ENCODE measurements at places on chromosomes 5 and 9.

- no peak for DNase-seq
These were observed 167.4 kb downstream of the PRELID2 start for GRCh38 chr5:145667742-145668141.

DNA sequence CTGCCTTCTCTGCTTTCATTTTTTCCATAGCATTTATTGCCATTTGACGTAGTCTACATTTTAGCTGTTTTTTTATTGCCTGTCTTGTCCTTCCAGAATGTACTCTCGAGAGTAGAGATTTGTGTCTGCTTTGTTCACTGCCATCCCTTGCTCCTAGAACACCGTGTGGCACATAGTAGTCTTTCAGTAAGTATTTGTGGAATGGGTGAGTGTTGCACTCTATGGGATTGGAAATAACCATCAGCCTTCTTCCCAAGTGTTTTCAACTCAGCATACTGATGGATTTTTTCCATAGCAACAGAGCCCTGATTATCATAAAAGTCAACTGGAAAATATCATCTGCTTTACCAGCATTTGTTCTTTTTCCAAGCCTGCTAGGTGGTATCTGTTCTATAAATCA, 462.6 kb downstream of the ENC1 start:
- DNase-seq = no peak

- no peak for DNase-seq
These were observed 341.2 kb downstream of the TRIM32 start for GRCh38 chr9:117028103-117028858.

- peak; percentile 64 for DNase-seq
These were observed 31.1 kb downstream of the OR2K2 start for GRCh38 chr9:111298731-111299598.

DNA sequence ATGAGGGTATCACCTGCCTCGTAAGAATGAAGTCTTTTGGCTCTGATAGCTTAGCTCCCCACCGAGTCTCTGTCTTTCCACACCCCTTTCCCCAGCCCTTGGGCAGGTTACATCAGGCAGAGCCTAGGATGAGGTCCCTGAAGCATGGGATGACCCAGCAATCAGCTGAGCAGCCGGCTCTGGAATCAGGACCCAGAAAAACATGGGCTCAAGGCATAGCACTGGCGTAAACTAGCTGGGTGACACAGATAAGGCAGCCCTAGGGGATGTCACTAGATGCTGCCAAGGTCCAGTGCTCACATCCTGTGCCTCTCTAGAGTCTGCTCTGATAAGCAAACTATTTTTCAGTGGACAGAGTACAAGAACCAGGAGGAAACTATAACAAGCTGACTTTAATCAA, 26.6 kb downstream of the IDNK start:
- no peak for DNase-seq

- peak; percentile 36 for DNase-seq
These were observed 1759.5 kb upstream of the C9orf72 start for GRCh38 chr9:29332789-29333188.

DNA sequence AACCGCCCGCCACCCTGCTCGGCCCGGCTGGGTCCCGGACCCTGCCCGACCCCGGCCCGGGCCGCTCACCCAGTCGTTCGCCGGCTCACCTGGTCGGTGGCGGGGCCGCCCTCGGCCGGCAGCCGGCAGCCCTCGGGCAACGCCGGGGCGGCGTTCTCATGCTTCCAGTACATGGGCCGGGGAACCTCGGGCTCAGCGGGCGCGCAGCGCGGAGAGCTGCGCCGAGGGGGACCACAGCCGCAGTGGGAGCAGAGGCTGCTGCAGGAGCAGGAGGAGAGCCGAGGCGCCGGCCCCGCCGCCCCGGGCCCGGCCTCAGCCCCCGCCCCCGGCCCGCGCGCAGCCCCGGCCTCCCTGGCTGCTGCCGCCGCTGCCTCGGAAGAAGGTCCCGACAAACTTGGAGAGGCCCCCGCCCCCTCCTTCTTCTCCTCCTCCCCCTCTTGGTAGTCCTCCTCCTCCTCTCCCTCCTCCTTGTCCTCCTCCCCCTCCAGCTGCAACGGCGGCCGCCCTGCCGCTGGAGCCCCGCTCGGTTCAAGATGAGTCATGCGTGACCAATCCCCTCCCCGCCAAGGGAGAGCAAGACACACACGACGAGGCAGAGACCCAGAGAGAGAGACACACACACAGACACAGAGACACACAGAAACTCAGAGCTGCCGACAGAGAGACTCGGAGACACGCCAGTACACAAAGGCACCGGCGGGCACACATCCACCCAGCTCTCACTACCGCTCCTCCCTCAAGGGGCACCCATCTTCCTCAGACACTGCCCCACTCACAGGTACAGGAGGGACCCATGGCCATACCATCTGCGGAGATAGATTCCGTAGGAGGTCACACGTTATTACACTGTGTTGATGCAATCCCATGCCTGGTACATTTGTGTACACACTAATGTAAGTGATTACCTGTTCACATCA, at the start of gene LHX6:
Gene LHX6, minus strand, starts transcription at position 390 of the 917 bp plus-strand sequence. Its CDS starts 217 bp downstream, at position 173.
- peak; percentile 27 for DNase-seq

- no peak for DNase-seq
These were observed 2.6 kb downstream of the CCDC183 start for GRCh38 chr9:136798708-136799078.

DNA sequence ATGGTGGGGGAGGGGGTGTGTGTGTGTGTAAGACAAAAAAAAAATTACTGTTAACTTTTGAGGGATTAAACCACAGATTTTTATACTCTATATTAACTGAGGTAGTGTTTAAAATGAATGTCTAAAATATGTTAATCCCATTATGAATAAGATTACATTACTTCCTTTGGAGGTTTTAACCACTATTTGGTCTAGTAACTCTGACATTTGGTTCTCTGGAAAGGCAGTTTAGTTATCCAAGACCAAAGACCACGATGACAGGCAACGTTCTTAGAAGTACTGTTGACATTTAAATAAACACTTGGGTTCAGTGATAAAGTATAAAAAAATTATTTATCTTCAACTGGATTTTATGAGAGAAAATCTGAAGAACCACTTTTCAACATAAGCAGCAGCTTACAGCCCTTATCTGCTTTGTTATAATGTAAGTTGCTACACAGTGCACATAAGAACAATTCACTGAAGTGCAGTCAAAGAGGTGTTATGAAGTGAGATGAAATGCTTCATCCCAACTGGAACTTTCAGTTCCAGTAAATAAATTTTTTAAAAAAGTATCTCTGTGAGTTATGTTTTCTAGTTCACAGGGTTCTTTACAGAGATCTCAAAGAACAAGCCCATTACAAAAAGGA, 94.5 kb downstream of the OSMR start:
- DNase-seq = no peak

GRCh38 chr9:76756941-76757673, 7.1 kb upstream of the PCA3 start:
- DNase-seq = no peak

GRCh38 chr5:25091921-25092320, 447.1 kb upstream of the CDH10 start:
- DNase-seq = no peak

DNA sequence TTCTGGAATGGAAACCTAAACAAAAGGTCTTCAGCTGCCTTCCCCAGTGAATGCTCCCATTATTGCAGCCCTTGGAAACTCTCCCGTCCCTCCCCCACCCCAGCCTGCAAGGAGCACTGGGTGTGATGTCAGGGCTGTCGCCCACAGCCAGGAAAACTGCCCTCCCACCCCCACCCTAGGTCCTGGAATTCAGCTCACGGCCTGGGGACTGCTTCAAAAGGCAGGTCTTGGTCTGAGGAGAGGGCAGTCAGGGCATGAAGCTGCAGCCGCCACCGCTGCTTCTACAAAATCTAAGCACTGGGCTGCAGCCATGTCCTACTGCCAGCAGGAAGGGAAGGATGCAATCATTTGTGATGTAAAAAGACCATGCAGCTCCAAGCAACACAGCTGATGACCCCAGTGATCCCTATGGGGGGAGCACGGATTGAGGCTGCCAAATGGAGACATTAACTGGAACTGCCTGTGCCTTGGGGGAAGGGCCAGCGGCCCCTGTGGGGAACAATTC, 11.4 kb downstream of the GRHPR start:
- no peak for DNase-seq

- no peak for DNase-seq
These were observed 123.2 kb downstream of the TEX10 start for GRCh38 chr9:100229561-100229960.

DNA sequence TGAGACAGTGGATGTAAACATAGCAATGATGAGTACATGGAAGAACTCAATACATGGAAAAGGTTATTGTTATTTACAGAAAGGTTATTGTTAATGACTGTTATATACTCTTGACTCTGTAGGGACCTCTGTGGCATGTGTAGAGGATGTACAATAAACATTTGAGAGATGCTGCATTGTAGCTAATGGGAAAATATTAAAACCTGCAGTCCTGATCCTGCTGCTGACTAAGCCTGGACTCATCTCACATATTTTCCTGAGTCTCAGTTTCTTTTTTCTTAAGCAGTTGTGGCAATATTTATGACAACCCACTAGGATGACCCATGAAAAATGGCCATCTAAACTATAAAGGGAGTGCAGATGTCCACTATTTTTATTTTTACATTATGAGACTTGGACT, 75.4 kb downstream of the DOCK2 start:
- no peak for DNase-seq

DNA sequence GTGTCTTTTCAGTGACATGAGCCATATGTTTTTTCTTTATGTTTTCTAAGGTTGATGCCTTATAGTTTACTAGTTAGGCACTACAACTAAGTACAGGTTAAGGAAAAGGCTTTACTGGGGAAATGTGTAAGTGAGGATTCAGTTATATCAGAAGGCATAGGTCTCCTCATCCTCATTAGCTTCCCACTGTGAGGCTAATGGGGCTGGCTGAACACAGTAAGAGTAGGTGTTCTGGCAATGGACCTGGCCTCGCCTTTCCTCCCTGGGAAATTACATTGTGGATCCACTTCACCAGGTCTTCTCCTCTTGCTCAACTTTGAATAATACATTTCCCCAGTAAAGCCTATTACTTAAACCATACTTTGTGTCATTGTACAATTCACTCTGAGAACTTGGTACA, 225.5 kb downstream of the PTPRD start:
- DNase-seq = no peak

- no peak for DNase-seq
These were observed 36.6 kb downstream of the SEMA4D start for GRCh38 chr9:89461265-89461664.

- no peak for DNase-seq
These were observed 44.1 kb upstream of the FSD1L start for GRCh38 chr9:105403552-105404248.

DNA sequence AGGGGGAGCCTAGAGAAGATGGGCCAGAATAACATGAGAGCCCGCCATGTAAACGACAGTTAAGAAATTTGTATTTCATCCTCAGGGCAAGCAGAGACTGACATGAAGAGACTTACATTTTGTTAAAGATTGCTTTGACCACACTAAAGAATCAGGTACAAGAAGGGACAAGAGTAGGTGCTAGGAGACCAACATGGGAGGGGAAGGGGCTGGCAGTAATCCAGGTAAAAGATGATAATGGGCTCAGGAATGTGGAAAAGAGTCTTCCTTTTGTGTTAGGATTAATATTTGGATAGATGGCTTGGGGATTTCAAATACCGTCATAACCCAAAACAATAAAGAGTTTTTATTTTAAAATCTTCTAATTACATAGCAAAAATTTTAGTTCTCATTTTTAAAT, 137.3 kb downstream of the ZNF462 start:
- DNase-seq = no peak

DNA sequence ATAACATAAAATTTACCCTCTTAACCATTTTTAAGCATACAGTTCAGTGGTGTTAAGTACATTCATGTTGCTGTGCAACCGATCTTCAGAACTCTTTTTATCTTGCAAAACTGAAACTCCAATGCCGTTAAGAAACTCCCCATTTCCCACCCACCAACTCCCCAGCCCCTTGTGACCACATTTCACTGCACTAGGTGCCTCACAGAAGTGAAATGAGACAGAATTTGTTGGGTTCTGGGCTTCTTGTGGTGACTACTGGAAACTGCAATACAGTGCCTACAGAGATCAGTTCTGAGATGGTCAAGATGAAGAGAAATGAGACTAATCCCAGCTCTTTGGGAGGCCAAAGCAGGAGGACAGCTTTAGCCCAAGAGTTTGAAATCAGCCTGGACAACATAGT, 202.1 kb upstream of the SLC30A5 start:
- DNase-seq = no peak

GRCh38 chr5:143771189-143771588, 40.8 kb upstream of the HMHB1 start:
- no peak for DNase-seq

GRCh38 chr5:116299746-116300640, 215.2 kb downstream of the COMMD10 start:
- DNase-seq = no peak

DNA sequence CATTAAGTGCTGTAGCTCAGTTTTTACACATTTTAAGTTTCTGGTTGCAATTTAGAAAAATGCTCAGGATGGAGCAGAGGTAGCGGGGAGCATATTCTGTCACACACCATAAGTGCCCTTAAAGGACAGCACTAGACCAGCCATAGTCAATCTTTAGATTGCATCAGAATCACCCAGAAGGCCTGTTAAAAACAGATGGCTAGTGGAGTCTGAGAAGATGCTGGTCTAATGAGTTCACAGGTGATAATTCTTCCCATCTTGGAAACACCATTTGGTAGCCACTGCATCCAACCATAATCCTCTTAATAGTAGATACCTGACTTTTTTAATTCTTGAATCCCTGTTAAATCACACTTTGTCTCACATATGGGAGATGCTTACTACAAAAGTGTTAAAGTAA, 113.2 kb downstream of the CDH18 start:
- DNase-seq = no peak

GRCh38 chr5:138287246-138287645, 12.8 kb upstream of the GFRA3 start:
- DNase-seq = no peak

DNA sequence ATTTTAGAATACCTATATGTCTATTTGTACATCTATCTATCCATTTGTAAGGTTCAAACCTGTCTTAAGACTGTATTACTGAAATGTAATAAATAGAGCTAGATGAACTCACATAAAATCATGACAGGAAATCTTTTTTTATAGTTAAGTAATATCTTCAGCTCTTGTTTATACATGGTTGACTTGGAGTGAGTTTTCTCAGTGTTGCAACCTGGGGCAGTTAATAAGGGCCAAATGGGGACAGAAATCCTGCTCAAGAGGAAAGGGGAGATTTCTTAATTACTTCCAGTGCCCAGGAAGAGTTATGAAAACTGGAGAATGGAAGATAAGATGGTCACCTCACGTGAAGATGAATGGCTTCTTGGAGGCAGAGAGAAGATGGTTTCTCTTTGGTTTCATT, 265.1 kb upstream of the FBXL7 start:
- no peak for DNase-seq

GRCh38 chr5:101686536-101687157, 609.4 kb downstream of the SLCO4C1 start:
- DNase-seq = no peak
